PC-3 (cell line): ENCODE measurements at places on chromosomes 6 and 20. TPM values are rescaled to one million over a fixed set of nuclear protein-coding genes. Genes with fewer than 3 reads are reported as not detected.

DNA sequence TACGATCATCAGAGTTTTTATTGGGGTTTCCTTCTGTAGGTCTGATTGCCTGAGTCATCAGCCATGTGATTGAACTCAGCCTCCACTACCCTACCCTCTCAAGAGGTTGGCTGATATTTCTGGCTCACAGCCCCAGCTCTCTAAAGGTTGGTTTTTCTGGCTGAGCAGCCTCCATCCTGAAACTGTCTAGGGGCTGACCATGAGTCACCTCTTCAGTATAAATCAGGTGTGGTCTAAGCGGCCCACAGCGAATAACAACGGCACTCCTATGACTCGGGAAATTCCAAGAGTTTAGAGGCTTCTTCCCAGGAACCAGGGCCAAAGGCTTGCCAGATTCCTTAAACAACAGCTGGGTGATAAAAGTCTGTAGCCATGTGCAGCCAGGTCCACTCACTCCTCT lies 115.5 kb downstream of the SOD2 start:
- peak; percentile 26 for DNase-seq

Gene RAET1L
- 1.1 and 3.6 TPM in 2 replicates for total RNA-seq

- DNase-seq, result peak; percentile 90
These were observed 45.3 kb upstream of the PRELID3B start for GRCh38 chr20:59087829-59088433.

Gene UTRN
- total RNA-seq, result 49.0 and 58.3 TPM in 2 replicates

Gene PPP1R11
- total RNA-seq, result 49.5 and 58.8 TPM in 2 replicates

DNA sequence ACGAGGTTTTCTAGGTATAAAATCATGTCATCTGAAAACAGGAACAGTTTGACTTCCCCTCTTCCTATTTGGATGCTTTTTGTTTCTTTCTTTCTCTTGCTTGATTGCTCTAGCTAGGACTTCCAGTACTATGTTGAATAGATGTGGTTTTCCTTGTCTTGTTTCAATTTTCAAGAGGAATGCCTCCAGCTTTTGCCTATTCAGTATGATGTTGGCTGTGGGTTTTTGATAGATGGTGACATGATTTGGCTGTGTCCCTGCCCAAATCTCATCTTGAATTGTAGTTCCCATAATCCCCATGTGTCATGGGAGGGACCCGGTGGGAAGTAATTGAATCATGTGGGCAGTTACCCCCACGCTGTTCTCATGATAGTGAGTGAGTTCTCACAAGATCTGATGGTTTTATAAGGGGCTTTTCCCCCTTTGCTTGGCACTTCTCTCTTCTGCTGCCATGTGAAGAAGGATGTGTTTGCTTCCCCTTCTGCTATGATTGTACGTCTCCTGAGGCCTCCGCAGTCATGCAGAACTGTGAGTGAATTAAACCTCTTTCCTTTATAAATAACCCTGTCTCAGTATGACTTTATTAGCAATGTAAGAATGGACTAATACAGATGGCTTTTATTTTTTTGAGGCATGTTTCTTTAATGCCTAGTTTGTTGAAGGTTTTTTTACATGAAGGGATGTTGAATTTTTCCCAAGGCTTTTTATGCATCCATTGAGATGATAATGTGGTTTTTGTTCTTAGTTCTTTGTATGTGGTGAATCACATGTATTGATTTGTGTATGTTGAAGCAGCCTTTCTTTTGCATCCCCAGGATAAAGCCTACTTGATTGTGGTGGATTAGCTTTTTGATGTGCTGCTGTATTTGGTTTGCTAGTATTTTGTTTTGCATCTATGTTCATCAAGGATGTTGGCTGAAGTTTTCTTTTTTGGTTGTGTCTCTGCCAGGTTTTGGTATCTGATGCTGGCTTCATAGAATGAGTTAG lies 239.1 kb downstream of the THBS2 start:
- no peak for DNase-seq

DNA sequence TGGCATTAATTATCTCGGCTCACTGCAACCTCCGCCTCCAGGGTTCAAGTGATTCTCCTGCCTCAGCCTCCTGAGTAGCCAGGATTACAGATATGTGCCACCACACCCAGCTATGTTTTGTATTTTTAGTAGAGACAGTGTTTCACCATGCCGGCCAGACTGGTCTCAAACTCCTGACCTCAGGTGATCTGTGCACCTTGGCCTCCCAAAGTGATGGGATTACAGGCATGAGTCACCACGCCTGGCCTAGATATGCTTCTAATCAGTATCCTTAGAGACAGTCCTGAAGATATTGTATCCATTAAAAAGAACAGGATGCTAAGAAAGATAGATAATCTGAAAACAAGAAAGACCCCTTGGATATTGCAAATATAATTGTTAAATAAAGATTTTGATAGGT lies 3.1 kb upstream of the IPCEF1 start:
- no peak for DNase-seq

Gene SYCP2L
- total RNA-seq, result 0.07 and 2.4 TPM in 2 replicates

Gene TMEM14A
- 54.7 and 65.4 TPM in 2 replicates for total RNA-seq

Gene CST4
- 0.98 TPM in 1 of 2 replicates, not detected in the other for total RNA-seq

GRCh38 chr6:30113003-30113759 lies at the start of gene TRIM31:
Gene TRIM31, minus strand, starts transcription at chr6:30113090. Its CDS starts 285 bp downstream, at chr6:30112805.
- DNase-seq, result peak; percentile 8

Gene TMEM74B
- total RNA-seq, result 6.3 and 18.4 TPM in 2 replicates

- DNase-seq, result no peak
These were observed 70.8 kb downstream of the BLOC1S5 start for GRCh38 chr6:7993399-7993798.

Gene DCDC2
- 0.11 TPM in 1 of 2 replicates, not detected in the other for total RNA-seq

Gene ARFRP1
- 71.2 and 73.5 TPM in 2 replicates for total RNA-seq

GRCh38 chr20:53337390-53338101 lies 256.1 kb downstream of the ZNF217 start:
- DNase-seq, result no peak

DNA sequence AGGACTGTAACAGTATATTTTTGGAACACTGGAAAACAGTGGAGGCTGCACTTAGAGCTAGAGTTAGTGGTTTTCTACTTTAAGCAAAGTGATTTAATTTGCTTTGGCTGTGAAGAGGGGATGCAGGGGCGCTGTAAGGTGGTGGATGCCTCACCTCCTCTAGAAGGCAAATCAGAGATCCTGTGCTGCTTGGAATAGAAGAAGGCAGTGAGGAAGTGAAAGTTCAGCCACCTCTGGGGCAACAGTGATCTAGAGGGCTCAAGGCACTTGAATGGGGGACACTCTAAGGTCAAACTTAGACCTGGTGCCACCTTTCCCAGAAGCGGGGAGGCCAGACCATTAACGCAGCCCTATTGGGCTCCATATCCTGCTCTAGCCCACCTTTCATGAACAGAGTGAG lies 19.0 kb upstream of the SNRPB2 start:
- DNase-seq, result no peak

DNA sequence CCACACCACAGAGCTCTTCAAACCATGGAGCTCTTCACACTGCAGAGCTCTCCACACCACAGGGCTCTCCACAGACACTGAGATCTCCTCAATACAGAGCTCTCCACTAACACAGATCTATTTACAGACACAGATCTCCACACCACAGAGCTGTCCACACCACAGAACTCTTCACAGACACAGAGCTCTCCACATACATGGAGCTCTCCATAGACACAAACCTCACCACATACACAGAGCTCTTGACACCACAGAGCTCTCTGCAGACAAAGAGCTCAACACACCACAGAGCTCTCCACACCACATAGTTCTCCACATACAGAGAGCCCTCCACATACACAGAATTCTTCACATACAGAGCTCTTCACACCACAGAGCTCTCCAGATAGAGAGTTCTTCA lies 53.0 kb downstream of the ERMARD start:
- DNase-seq, result no peak

Gene NMBR
- total RNA-seq, result not detected in 2 replicates

Gene ZC3H12D
- not detected in 2 replicates for total RNA-seq

DNA sequence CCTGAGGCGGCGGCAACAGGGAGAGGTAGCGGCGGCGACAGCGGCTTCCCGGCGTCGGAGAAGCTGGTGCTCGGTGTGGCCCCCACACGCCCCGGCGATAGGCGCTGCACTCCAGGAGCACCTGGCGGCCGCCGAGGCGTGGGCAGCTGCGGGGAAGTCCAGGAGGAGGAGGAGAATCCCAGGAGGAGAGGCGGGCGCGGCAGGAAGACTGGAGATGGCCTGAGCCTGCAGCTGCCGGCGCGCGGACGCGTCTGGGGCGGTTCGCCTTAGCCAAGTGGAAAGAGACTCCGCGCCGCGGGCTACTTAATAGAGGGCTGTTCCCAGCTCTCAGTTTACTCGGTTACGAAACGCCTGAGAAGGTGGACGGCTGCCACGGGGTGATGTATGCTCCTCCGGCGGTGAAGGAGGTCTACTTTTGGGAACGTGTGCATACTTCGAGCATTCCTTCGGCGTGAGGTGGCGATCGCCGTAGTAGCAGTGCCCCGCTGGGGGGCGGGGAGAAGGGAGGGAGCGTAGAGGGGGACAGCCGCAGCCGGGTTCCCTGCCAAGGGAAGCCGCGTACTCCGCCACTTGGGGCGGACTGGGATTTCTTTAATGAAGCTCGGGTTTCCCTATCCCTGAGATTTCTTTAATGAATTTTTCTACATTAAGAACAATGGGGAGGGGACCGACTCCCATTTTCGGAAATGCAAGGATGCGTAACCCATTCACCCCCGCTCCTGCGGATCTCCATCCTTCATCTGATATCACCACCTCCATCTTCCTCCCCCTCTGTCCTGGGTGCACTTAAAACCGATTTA lies at the start of gene COL12A1:
Gene COL12A1, minus strand, starts transcription at position 278 of the 800 bp plus-strand sequence. CDS start 3,261 bp downstream, outside the sequence.
- DNase-seq, result peak; percentile 96

- DNase-seq, result no peak
These were observed 264.9 kb downstream of the TBC1D7 start for GRCh38 chr6:13063300-13063918.

DNA sequence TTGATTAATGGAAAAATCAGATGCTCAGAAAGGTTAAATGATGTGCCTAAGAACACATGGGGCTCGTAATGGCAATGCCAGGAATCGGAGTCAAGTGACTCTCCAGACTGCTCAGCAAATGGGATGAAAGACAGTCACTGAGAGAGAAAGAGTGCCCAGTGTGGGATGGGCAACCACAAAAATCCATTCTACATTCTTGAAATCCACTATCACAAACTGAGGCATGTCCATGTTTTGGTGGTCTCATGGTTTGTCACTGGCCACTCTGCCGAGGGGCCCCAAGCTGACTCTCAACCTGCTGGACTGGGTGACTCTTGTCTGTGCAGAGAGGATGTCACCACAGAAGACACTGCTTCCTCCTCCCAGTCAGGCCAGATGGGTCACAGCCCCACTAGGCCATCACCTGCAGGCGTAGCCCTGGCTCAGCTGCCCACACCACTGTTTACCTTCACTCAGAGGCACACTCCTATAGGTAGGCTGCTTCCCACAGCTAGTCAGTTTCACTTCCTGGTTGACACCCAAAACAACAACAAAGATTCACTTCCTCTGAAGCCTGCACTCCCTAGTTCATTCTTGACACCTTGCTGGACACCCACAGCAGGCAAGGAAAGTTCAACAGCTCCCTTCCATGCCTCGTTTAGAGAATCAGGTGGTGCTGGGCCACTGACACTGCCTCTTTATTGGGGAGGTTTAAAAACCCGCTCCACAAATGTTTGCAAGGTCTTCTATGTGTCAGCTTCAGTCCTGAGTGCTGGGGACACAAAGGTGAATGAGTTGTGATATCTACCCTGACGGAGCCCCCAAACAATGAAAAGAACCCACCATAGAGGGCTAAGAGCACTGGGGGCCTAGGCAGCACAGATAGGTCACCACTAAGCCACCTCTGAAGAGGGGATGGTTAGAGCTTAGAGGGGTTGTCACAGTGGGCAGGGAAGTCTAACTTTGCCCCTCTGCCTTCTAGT lies 21.7 kb downstream of the MAP1LC3A start:
- DNase-seq, result peak; percentile 57

Gene RNF146
- total RNA-seq, result 8.7 and 11.6 TPM in 2 replicates

GRCh38 chr6:25042036-25042521 lies 106.3 kb upstream of the RIPOR2 start:
- DNase-seq, result no peak

Gene TMEM170B
- 0.52 and 0.66 TPM in 2 replicates for total RNA-seq
